ENCODE measurements at places on chromosomes 5 and 9. TPM values are rescaled to one million over a fixed set of nuclear protein-coding genes. Genes with fewer than 3 reads are reported as not detected.
A peak's percentile ranks its signal among the peaks of the same experiment; 100 is the strongest.

Gene GDA
- total RNA-seq, result 3.1 TPM

GRCh38 chr5:138677782-138678181 is 75.4 kb upstream of the CTNNA1 start:
- DNase-seq, result no peak

DNA sequence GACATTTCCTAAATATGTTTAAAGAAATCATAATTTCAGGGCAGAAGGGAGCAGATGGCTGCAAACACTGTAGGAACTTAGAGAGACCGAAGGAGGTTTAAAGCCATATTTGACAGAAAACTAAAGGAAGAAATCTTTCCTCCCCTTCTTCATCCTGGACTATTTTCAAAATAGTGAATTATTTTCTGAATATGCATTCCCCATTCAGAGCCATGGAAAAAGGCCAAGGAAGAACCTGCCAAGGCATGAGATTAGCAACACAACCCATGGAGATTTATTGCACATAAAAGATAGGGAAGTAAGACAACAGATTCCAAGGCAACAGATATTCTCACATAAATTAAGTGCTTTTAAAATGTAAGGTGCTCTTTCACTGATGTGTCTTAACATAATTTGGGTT is 233.3 kb upstream of the ADAMTS16 start:
- DNase-seq, result no peak

Gene FRRS1L
- total RNA-seq, result 0.18 TPM

- DNase-seq, result no peak
Observed at GRCh38 chr5:98786191-98786853, 12.9 kb downstream of the RGMB start.

Gene GRM6
- not detected for total RNA-seq

DNA sequence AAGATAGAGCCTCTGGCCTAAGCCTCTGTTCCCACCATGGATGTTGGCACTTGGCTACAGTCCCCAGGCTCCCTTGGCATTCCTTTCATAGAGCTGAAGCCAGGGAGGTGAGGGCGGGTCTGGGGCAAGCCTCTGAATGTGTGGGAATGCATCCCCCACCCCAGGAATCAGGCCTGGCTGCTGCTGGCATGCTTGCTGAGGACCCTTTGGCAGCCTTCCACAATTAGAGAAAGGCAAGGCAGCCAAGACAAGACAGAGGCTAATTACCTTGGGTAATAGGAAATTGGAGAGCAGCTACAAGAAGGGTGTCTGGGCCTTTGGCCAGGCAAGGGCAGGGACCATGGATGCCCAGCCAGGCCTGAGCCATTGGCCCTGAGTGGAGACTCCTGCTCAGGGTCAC is 204.4 kb upstream of the TRIM32 start:
- peak; percentile 63 for DNase-seq

GRCh38 chr5:79202076-79202475 is 33.9 kb upstream of the JMY start:
- DNase-seq, result no peak

DNA sequence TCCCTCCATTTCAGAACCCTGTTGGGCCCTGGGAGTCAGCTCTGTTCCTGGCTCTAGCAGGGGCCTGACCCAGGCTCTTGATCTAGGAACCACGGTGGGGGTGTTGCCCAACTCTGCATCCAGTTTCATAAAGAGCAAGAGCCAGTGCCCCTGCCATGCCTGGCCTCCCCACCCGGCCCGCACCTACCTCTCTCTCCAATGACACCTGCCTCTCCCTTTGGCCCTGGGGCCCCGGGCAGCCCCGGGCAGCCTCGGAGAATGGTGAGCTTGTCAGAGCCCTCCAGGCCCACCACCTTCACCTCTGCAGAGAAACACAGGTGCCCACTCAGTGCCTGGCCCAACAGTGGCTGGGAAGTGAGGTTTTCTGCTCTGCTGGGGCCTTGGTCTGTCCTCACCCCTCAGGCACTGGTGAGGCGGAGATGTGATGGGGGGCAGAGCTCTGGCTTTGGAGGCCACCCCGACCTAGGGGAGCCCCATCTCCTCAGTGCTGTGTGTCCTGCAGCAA is 1.5 kb downstream of the FCN1 start:
- no peak for DNase-seq

Gene ATP10B
- total RNA-seq, result 0.03 TPM

GRCh38 chr9:14866200-14866749 is 44.0 kb downstream of the FREM1 start:
- DNase-seq, result no peak

DNA sequence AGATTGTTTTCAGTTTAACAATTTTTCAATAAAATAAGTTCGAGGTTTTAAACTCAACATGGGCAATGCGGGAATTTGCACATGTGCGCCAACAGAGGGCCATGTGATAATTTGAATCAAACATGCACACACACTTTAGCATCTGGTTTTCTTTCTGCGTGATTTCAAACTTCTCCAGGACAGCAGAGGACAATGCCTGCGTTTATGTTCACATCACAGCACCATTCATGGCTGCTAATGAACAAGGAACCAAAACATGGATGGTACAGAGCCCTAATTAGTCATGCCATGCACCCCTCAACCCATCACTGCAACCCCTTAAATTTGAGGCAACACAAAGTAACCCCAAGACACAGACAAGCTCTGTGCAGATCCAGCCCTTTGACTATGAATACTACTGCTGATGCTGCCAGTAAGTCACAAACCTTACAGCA is 2.8 kb downstream of the SHC3 start:
- no peak for DNase-seq

DNA sequence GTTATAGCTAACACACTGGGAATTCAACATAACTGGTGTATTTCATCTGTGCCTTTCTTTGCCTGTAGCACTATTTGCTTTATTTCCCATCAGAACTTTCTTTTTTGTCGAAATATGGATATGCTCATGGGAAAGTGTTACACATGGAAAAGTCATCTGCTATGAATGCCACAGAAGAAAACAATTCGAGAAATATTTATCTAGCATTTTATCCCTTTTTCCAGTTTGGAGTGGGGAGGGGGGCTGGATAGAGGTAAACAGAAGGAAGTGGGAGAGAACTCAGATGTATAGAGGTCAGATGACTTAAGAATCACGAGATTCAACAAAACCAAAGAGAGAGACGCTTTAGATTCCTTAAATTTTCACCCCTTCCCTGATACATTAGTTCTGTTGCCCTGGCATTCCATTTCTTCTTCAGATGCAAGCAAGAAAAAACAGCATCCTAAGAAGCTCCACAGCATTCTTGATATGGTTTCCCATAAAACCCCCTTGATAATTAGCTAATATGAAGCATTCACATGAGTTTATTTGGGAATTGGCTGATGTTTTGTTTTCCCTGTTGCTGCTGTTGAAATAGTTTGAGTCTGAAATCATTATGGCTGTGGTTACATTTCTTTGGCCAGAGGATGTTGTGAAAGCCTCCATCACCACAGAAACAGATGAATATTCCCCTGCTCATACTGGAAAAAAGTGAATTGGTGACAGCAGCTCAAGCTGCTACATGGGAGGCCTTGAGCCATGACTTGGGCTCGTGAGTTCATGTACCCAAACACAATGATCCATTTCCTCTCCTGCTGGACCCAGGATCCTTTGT is 335.8 kb upstream of the DAB2 start:
- DNase-seq, result no peak

- no peak for DNase-seq
Observed at GRCh38 chr5:69152731-69153130, 14.2 kb upstream of the CCNB1 start.

Gene PCA3
- not detected for total RNA-seq

- no peak for DNase-seq
Observed at GRCh38 chr5:143229426-143229895, 174.0 kb downstream of the NR3C1 start.
